Suprapubic skin (tissue), 4 donors: ENCODE measurements at places on chromosomes 7 and 10.

- H3K36me3 ChIP-seq: no peaks in the 10 kb centered on the region
- no peaks in the 10 kb centered on the region for H3K27me3 ChIP-seq
- no peak overlapping the region for H3K4me3 ChIP-seq
- peaks cover 52% of the 10 kb centered on the region for H3K4me1 ChIP-seq
These were observed 34.2 kb upstream of the ANKRD2 start for GRCh38 chr10:97538411-97538810.

DNA sequence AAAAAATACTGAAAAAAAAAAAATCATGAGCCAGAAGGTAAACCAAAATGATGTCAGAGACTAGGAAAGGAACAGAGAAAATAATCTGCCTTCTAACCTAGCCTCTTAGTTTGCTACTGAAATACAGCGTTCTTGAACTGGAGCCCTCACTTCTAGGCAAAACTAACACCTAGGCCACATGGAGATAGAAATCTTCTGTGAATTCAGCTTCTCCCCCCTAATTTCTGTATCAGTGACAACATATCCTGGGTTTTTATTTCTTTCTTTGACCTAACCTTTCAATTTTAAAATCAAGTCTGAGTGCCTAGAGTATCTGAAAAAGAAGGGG, 100.1 kb upstream of the GLCCI1 start:
- no peaks in the 10 kb centered on the region for H3K27me3 ChIP-seq
- H3K4me1 ChIP-seq: no peaks in the 10 kb centered on the region
- H3K27ac ChIP-seq: no peak overlapping the region
- H3K4me3 ChIP-seq: no peak overlapping the region
- no peak for DNase-seq

GRCh38 chr7:112770051-112770450, 20.1 kb downstream of the TMEM168 start:
- DNase-seq: no peak
- peak overlapping the region; percentile 62 for H3K27ac ChIP-seq
- peaks cover 12% of the 10 kb centered on the region for H3K4me1 ChIP-seq
- no peaks in the 10 kb centered on the region for H3K27me3 ChIP-seq

GRCh38 chr10:116877391-116877790, 28.1 kb downstream of the ENO4 start:
- no peak overlapping the region for H3K27ac ChIP-seq
- H3K4me1 ChIP-seq: peaks cover 6% of the 10 kb centered on the region
- no peak for DNase-seq
- H3K27me3 ChIP-seq: no peaks in the 10 kb centered on the region
- no peaks in the 10 kb centered on the region for H3K36me3 ChIP-seq

GRCh38 chr7:22855049-22855392, 32.4 kb upstream of the TOMM7 start:
- no peaks in the 10 kb centered on the region for H3K36me3 ChIP-seq
- peak overlapping the region; percentile 77 for H3K4me3 ChIP-seq
- no peaks in the 10 kb centered on the region for H3K27me3 ChIP-seq
- no peak for DNase-seq
- peak overlapping the region; percentile 95 for H3K27ac ChIP-seq

DNA sequence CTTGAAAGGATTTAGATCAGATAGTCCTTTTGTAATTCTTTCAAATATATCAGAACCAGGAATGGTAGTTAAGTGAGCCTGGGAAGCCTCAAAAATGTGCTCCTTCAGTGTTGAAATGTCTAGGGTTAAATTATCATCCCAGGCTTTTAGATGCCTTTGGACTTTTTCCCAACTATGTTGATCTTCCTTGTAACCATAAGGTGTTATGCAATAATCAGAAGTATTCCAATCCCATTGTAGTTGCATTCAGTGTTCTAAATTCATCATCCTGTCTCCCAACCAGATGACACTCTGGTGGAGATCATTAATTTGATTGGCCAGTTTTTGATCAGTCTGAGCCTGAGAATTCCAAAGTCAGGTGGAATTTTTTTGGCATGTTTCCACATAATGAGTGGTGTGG, 35.1 kb upstream of the AKR1C2 start:
- no peaks in the 10 kb centered on the region for H3K27me3 ChIP-seq
- no peak for DNase-seq
- H3K4me1 ChIP-seq: peaks cover 25% of the 10 kb centered on the region
- no peak overlapping the region for H3K27ac ChIP-seq
- no peaks in the 10 kb centered on the region for H3K36me3 ChIP-seq

DNA sequence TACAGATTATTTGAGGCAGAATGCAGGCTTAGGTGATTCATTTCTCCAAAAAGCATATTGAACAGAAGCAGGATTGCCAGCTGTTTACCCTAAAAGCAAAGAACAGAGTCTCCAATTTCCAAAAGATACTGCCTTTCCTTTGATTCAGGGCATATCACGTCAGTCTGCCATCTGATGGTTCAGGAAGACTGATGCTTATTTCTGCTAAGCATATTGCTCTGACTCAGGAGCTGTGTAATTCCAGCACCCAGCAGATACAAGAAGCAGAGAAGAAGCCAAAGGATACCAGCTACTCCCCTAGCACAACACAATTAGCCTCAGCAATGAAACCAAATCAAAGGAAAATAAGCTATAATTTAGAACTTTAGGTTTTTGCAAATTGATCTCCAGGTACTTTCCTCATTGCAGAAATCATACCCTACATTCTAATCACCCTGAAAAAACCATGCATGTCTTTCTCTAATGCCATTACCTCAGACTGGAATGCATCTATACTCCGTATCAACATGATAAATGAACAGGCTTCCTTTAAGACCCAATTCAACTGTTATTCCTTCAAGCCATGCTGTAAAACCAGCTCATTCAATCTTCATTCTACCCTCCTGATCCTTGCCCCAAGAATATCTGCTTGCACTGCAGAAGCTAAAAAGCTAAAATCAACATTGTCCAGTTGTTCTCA, 55.1 kb downstream of the ABI1 start:
- DNase-seq: no peak
- H3K4me3 ChIP-seq: no peak overlapping the region
- H3K27me3 ChIP-seq: no peaks in the 10 kb centered on the region
- no peaks in the 10 kb centered on the region for H3K36me3 ChIP-seq
- no peak overlapping the region for H3K27ac ChIP-seq

DNA sequence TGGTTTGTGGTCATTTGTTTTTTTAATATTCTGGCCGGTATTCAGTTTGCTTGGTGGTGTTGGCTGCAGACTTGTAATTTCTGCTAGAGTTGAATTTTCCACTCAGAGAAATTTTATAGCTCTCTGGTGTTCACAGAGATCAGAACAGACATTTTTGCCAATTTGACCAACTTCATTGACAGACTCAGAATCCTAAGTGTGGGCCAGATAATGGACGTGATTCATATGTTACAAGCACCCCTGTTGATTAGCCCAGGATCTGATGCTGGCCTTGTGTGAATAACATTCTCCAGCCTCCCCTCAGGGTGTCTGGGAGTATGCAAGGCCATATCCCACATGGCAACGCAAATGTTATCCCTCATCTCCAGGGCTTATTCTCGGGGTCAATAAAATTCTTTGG, 283.8 kb downstream of the C7orf25 start:
- H3K4me1 ChIP-seq: peaks cover 2% of the 10 kb centered on the region
- no peak overlapping the region for H3K4me3 ChIP-seq
- no peaks in the 10 kb centered on the region for H3K27me3 ChIP-seq
- H3K36me3 ChIP-seq: no peaks in the 10 kb centered on the region

DNA sequence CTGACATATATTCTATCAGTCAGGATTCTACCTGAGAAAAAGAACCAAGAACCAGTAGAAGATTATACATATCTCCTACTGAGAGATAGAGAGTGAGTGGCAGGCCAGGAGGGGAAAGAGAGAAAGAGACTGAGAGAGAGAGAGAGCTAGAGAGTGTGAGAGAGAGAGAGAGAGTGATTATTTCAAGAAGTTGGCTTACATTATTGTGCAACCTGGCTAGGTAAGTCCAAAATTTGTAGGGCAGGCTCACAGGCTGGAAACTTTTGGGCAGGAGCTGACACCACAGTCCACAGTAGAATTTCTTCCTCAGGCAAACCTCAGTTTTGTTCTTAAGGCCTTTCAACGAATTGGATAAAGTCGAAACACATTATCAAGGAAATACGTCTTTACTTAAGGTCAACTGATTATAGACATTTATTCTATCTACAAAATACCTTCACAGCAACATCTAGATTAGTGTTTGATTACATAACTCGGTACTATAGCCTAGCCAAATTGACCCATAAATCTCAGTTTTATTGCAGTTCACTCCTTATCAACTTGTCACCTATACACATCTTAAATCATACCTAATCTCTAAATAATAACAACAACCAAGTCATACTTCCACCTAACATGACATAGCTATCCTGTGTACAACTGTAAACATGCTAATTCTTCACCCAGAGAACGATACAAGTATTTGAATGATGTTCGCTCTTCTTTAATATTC, 17.0 kb upstream of the CYP2C18 start:
- H3K36me3 ChIP-seq: no peaks in the 10 kb centered on the region
- no peak for DNase-seq
- no peaks in the 10 kb centered on the region for H3K27me3 ChIP-seq
- no peak overlapping the region for H3K27ac ChIP-seq
- no peaks in the 10 kb centered on the region for H3K4me1 ChIP-seq

- H3K36me3 ChIP-seq: no peaks in the 10 kb centered on the region
- H3K27me3 ChIP-seq: peaks cover 13% of the 10 kb centered on the region
- no peak overlapping the region for H3K4me3 ChIP-seq
- H3K4me1 ChIP-seq: no peaks in the 10 kb centered on the region
These were observed 365.6 kb upstream of the AUTS2 start for GRCh38 chr7:69232445-69233376.

DNA sequence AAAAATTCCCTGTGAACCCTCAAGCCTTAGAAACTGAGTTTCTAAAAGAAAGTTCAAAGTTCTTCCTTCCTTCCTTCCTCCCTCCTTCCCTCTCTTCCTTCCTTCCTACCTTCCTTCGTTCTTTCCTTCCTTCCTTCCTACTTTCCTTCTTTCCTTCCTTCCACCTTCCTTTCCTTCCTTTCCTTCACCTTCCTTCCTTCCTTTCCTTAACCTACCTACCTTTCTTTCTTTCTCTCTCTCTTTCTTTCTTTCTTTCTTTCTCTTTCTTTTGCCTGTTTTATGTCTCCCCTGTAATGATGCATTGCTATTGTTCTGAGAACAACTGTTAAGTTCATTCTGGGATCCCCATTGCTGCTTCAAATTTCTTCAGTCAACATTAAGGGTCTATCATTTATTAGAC, 551.1 kb downstream of the TFEC start:
- peaks cover 38% of the 10 kb centered on the region for H3K27me3 ChIP-seq
- H3K4me3 ChIP-seq: no peak overlapping the region
- no peak overlapping the region for H3K27ac ChIP-seq
- no peaks in the 10 kb centered on the region for H3K36me3 ChIP-seq

DNA sequence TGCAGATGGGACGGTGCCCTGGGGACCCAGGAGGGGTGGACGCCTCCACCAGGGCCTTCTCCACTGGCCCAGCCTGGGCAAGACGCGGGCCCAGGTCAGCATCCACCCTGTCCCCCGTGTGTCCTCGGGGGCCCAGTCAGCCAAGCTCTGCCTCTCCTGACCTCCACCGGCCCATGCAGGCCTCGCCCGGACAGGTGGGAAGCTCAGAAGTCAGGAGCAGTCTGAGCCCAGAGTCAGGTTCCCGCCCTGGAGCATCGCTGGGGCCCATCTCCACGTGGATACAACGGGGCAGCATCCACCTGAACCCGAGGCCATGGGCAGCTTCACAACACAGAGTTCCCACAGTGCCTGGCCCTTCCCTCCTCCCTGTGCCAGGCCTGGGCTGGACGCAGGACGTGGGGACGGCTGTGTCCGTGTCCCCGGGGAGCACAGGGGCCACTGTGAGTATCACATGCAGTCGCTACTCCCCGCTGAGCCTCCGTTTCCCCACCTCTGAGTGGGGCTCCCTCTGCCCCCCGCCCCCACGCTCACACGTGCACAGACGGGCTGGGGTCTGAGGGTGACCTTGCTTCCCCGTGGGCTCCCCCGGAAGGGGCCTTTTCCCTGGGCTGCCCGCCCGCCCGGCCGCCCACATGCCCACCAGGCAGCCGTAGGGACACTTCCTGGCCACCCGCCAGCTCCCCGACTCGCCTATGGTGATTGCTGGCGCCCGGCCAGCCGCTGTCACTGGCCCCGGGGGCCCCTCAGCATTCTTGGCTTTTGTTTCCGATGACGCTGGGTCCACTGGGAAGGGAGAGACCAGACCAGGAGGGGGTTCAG, 64.3 kb downstream of the PDGFA start:
- H3K36me3 ChIP-seq: no peaks in the 10 kb centered on the region
- H3K27me3 ChIP-seq: peaks cover 35% of the 10 kb centered on the region
- H3K4me1 ChIP-seq: peaks cover 17% of the 10 kb centered on the region
- no peak for DNase-seq
- H3K27ac ChIP-seq: no peak overlapping the region
- no peak overlapping the region for H3K4me3 ChIP-seq

GRCh38 chr7:1812509-1813393, 142.7 kb downstream of the ELFN1 start:
- H3K27ac ChIP-seq: no peak overlapping the region
- DNase-seq: no peak
- H3K36me3 ChIP-seq: no peaks in the 10 kb centered on the region
- peaks cover 33% of the 10 kb centered on the region for H3K4me1 ChIP-seq

DNA sequence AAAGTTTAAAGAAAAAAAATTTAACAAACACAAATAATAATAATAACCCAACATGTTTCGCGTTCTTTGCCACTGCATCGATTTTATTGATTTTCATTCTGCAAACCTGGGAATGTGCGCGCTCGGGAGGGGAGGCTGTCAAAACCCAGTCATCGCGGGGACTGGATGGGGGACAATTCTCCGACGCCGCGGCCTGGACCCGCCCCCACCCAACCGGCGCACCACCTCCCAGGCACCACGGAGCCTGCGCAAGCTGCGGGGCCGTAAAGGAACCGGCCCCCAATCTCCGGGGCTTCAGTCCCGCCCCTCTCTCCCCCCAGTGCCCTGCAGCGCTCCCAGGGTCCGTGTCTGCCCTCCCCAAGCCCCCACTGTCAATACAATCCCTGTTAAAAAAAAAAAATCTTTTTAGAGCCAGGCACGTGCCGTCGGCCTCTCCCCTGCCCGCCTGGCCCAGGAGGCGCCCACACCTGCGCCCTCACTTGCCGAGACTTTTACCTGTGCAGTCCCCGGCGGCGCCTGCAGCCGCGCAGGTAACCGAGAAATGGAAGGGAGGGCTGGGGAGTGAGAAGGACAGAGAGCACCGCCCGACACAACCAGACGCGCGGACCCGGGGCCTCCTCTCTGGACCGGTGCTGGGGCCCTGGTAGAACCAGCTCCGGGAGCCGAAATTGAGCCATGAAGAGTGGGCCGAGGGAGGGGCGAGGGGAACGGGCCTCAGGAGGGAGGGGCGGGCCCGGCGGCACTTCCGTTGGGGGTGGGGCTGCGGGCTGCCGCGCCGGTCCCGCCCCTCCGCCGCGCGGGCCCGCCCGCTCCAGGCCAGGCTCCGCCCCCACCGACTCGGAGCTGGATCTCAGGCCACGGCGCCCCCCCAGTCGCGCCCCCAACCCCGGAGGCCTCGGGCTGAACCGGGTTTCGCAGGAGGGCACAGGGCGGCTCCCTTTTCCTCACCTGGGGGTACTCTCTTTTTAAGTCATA, 7.6 kb upstream of the ZNF503 start:
- peak overlapping the region; percentile 92 for H3K27ac ChIP-seq
- DNase-seq: peak; percentile 87
- H3K27me3 ChIP-seq: peaks cover 6% of the 10 kb centered on the region
- H3K4me3 ChIP-seq: peak overlapping the region; percentile 80

GRCh38 chr10:78807504-78808203, 261.1 kb upstream of the ZMIZ1 start:
- H3K27ac ChIP-seq: no peak overlapping the region
- H3K27me3 ChIP-seq: no peaks in the 10 kb centered on the region
- no peak overlapping the region for H3K4me3 ChIP-seq
- no peak for DNase-seq
- peaks cover 47% of the 10 kb centered on the region for H3K4me1 ChIP-seq
- no peaks in the 10 kb centered on the region for H3K36me3 ChIP-seq
